Spinal cord (tissue), 10 donors: ENCODE measurements at places on chromosomes 13 and 19. TPM values are rescaled to one million over a fixed set of nuclear protein-coding genes. Genes with fewer than 3 reads are reported as not detected.

Gene VSTM1
- polyA plus RNA-seq: 1.1 TPM

Gene CGB5
- polyA plus RNA-seq: not detected

Gene PPAN
- polyA plus RNA-seq: 33.1 TPM

Gene ASF1B
- polyA plus RNA-seq: 8.4 TPM

Gene ABHD17A
- 141 TPM for polyA plus RNA-seq

Gene FCAR
- polyA plus RNA-seq: not detected

Gene ONECUT3
- polyA plus RNA-seq: 0.66 TPM

Gene CEACAM16
- polyA plus RNA-seq: not detected

Gene VMAC
- polyA plus RNA-seq: 4.7 TPM

Gene CRX
- not detected for polyA plus RNA-seq
